Bronchial epithelial cell (primary cell): ENCODE measurements at places on chromosomes 16 and 17. TPM values are rescaled to one million over a fixed set of nuclear protein-coding genes. Genes with fewer than 3 reads are reported as not detected.

The ABCA10 gene
- 0.79 and 1.3 TPM in 2 replicates for total RNA-seq

The SLC2A4 gene
- total RNA-seq, result under 0.01 and 0.13 TPM in 2 replicates

The CXCL16 gene
- 9.2 and 12.7 TPM in 2 replicates for total RNA-seq

The ASGR1 gene
- under 0.01 and 0.38 TPM in 2 replicates for total RNA-seq

The NHLRC4 gene
- total RNA-seq, result under 0.01 TPM in 2 replicates

The RAB37 gene
- under 0.01 and 0.38 TPM in 2 replicates for total RNA-seq

The TP53TG3C gene
- not detected in 2 replicates for total RNA-seq

The KRT31 gene
- total RNA-seq, result 0.26 TPM in 1 of 2 replicates, not detected in the other

The SARM1 gene
- 0.26 and 0.53 TPM in 2 replicates for total RNA-seq

The OTOA gene
- total RNA-seq, result not detected in 2 replicates

The RNF157 gene
- not detected in 2 replicates for total RNA-seq

The KRTAP4-1 gene
- total RNA-seq, result not detected in 2 replicates

The CUEDC1 gene
- 3.4 and 6.9 TPM in 2 replicates for total RNA-seq

The PLA2G10 gene
- not detected in 2 replicates for total RNA-seq

The ZNHIT3 gene
- 30.6 and 33.7 TPM in 2 replicates for total RNA-seq

The CCNF gene
- 3.9 and 5.4 TPM in 2 replicates for total RNA-seq

The CCL4L2 gene
- not detected in 2 replicates for total RNA-seq

The CACNA1G gene
- total RNA-seq, result not detected in 2 replicates

The ITGAL gene
- total RNA-seq, result not detected in 2 replicates

The SNAI3 gene
- total RNA-seq, result 0.26 TPM in 1 of 2 replicates, not detected in the other

The ZSCAN10 gene
- not detected in 2 replicates for total RNA-seq

The MILR1 gene
- total RNA-seq, result 0.79 TPM in 1 of 2 replicates, not detected in the other

The LGALS9B gene
- total RNA-seq, result under 0.01 and 0.26 TPM in 2 replicates

The TMEM235 gene
- total RNA-seq, result not detected in 2 replicates

The CD300LB gene
- total RNA-seq, result not detected in 2 replicates

The FOXJ1 gene
- not detected in 2 replicates for total RNA-seq

The TUBG2 gene
- 5.3 and 6.7 TPM in 2 replicates for total RNA-seq

The SLC13A2 gene
- not detected in 2 replicates for total RNA-seq

The WIPI1 gene
- total RNA-seq, result 79.5 and 86.0 TPM in 2 replicates

The COL1A1 gene
- 10.5 and 15.3 TPM in 2 replicates for total RNA-seq

The SMPD3 gene
- under 0.01 TPM in 1 of 2 replicates, not detected in the other for total RNA-seq
